AG04449 (cell line): ENCODE measurements at places on chromosomes 11 and 22.
A peak's percentile ranks its signal among the peaks of the same experiment; 100 is the strongest.

DNA sequence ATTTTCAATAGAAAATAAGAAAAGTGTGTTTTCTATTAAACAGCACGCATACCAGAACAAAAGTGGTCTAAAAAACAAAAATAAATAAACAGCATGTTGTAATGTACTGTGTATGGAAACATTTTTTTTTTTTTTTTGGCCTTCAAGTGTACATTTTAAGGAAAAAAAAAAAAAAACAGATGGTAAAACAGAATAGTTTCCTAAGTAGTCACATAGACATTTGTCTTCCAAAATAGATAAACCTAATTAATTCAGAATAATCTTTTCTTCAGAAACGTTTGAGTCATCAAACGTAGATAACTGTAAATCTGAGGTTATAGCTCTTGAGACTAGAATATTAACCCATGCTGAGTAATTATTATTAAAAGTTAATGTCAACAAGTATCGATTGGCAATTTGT, 396 bp upstream of the CFAP300 start:
- DNase-seq = peak; percentile 0

GRCh38 chr22:36806835-36807234, 10.0 kb downstream of the PVALB start:
- no peak for DNase-seq

GRCh38 chr22:37169406-37169805, 18.6 kb downstream of the C1QTNF6 start:
- no peak for DNase-seq

- no peak for DNase-seq
These were observed 740.9 kb downstream of the METTL15 start for GRCh38 chr11:28849053-28849452.

- no peak for DNase-seq
These were observed 47.2 kb upstream of the AKIP1 start for GRCh38 chr11:8863838-8864237.

- DNase-seq = no peak
These were observed 101.0 kb downstream of the GGTLC2 start for GRCh38 chr22:22745225-22746060.

DNA sequence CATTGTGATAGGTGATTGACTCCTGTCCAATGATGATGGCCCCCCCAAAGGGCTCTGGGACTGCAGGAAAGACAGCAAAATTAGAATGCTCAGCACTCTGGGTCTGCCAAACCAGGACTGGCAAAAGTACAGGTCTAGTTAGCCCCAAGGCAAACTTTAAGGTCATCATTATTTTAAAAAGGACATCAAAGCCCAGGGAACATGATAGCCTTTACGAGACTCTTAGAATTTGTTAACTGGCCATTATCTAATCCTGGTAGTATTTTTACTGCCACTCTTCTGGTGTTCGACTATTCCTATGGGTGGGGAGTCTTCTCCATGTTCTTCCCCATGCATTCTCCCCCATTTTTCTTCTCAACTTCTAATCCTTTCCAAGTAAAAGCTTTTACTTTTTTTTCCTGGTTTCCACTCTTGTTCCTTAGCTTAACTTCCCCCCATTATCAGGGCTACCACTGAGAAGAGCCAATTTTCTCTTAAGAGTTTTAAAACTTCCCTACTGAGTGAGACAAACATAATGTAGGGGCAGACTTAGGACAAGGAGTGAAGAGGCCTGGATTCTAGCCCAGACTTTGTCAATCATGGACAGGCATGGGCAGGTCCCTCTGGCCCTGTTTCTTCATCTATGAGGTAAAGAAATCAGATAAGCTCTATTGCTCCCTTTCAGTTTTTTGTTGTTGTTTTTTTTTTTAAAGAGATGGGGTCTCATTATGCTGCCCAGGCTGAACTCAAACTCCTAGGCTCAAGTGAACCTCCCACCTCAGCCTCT, 7.1 kb downstream of the DDB1 start:
- DNase-seq = no peak

- no peak for DNase-seq
These were observed 35.9 kb downstream of the CTSC start for GRCh38 chr11:88301488-88302140.

GRCh38 chr11:36265793-36266628, 23.2 kb downstream of the COMMD9 start:
- no peak for DNase-seq
